Left forelimb (tissue), 1 donor: ENCODE measurements at places on chromosomes 5 and 9.

DNA sequence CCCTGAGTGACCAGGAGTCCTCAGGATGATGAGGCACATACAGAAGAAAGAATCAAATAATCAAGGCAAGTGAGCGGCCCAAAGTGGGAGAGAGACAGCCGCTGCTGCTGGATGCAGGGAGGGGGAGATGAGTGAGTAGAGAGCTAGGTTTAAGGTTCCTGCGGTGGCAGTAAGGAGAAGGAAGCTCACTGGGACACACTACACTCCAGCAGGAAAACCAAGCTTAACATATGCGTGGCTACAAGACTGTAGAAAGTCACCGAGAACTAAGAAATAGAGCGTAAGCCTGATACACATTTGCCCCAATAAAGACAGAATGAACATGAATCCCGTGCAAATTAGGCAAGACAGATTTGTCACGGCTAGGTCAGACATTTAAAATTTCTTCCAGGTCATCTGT lies 470.2 kb downstream of the KDM4C start:
- DNase-seq, result no peak

DNA sequence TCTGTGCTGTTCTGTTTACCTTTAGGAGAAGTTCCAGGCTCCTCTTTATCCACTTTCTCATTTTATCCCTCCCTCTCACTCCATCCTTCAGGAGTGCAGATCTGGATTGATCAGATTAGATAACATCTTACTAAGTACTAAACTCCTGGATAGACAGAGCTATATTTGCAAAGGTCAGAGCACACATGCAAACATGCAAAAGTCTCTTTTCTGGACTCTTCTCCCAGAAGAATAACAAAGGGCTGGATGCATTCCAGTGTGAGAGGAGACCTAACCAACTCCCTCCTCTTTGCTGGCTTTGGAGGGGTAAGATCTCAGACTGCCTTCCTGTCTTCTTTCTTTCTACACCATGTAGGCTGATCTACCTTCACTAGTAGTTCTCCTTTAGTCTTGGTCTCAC lies 21.4 kb downstream of the GARNL3 start:
- no peak for DNase-seq

GRCh38 chr5:19676895-19677294 lies 311.1 kb downstream of the CDH18 start:
- DNase-seq, result no peak

DNA sequence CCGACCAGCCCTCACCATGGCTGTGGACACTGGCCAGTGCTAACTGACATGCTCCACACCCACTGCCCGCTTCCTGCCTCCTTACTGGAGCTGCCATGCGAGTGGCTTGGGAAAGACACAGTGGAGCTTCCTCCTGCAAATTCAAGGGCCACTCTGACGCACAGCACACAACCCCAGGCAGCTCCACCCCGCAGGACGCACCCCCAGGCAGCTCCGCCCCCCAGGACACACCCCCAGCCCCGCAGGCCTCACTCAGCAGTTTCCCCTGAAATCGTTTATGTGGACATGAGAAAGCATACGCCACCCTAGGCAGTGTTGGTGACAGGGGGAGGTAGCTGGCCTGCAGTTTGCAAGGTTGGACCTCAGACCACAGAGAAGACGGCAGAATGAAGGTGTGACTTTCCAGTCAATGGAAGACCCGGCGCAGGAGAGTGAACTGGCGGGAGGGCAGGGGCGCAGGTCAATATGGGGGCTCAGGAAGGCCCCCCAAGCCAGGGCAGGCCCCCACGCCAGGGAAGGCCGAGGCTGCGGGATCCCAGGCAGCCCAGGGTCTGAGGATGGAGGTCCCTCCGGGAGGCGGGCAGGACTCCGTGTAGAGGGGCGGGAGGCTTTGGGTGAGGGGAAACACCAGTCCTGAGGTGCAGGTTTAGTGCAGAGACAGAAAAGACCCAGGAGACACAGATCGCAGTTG lies 21.6 kb downstream of the LPCAT1 start:
- no peak for DNase-seq

GRCh38 chr5:72221541-72221940 lies 98.5 kb downstream of the MRPS27 start:
- no peak for DNase-seq

GRCh38 chr5:58940446-58940845 lies 357.6 kb downstream of the RAB3C start:
- DNase-seq, result no peak

- no peak for DNase-seq
Observed at GRCh38 chr9:107866711-107867311, 377.2 kb upstream of the KLF4 start.

DNA sequence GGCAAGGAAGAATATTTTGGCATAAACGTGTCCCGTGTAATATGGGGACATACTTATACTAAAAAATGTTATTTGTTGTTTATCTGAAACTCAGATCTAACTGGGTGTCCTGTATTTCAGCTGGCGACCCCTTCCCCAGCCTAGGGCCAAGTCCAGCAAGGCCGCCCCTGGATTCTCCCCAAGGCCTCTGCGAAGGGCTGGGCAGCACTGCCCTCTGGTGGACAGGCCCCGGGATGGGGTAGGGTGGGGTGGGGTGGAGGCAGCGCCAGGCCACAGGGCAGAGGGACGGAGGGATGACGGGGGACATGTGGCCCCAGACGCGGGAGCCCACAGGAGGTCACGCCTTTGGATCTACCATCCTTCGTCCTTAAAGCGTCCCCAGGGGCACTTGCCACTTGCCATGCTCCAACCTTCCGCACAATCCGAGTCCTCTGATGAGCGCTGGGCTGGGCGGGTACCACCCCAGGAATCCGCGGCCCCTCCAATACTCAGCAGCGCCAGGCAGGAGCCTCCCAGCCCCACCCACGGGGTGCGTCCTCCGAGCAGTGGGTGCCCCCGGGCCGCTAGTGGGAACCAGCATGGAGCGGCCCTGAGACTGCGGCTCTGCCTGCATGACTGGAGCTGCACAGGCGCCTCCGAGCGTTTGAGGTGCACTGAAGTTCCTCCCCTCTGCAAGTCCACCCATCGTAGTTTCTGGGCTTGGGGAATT lies 7.1 kb upstream of the AGPAT2 start:
- no peak for DNase-seq

- DNase-seq, result no peak
Observed at GRCh38 chr9:21995006-21995665, 545 bp downstream of the CDKN2B-AS1 start.

GRCh38 chr5:82509762-82510161 lies 231.6 kb upstream of the RPS23 start:
- DNase-seq, result no peak

DNA sequence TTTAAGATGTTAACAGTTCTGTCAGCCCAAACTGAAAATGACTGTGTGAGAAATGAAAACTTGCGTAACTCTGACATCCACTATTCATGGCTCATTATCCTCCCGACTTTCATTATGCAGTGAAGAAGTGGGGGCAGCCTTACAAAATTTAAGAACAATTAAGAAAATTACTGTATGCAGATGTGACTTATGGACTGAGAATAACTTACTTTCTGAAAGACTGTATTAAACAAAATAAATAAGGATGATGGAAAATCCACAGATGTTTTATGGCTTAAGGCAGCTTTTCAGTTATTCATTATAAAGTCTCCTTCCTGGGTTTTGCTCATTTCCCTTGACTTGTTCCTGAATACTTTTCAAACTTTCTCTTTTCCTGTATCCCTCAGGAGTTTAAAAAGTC lies 55.2 kb downstream of the GRIN3A start:
- no peak for DNase-seq

GRCh38 chr5:34843497-34843896 lies 4.5 kb downstream of the TTC23L start:
- DNase-seq, result no peak

GRCh38 chr5:42718591-42718990 lies 38.0 kb upstream of the CCDC152 start:
- no peak for DNase-seq

DNA sequence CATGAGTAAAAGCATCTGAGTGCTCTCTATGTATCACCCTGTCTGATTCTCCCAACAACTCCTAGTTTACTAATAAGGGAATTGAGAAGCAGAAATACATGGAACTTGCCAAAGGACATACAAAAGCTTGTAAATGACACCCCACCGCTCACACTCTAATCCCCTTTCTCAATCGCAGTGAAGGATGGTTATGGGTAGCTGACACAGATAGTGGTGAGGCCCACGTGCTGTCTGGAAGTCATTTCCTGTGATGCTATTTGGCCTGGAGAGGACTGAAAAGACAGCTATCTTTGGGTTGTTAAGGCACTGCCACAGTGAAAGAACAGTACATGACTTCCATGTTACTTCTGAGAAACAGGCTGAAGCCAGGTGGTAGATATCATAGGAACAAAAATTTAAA lies 117.0 kb downstream of the GLIS3 start:
- no peak for DNase-seq

DNA sequence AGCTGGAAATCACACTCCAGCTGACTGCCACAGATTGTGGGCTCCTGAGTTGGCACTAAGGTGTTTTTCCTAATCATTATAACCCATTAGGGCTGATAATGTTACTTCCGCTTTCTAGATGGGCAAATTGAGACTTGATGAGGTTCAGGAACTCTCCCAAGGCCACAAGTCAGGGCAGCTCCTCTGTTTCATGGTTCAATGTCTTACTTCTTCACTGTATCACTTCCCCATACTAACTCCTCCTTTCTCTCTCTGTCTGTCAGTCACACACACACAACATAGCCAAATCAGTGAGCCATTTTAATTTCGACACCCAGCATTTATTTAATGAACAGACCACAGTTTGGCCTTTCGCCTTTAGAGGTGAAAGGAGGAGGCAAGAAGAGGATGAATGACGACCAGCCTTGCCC lies 17.8 kb upstream of the TRAF1 start:
- no peak for DNase-seq

DNA sequence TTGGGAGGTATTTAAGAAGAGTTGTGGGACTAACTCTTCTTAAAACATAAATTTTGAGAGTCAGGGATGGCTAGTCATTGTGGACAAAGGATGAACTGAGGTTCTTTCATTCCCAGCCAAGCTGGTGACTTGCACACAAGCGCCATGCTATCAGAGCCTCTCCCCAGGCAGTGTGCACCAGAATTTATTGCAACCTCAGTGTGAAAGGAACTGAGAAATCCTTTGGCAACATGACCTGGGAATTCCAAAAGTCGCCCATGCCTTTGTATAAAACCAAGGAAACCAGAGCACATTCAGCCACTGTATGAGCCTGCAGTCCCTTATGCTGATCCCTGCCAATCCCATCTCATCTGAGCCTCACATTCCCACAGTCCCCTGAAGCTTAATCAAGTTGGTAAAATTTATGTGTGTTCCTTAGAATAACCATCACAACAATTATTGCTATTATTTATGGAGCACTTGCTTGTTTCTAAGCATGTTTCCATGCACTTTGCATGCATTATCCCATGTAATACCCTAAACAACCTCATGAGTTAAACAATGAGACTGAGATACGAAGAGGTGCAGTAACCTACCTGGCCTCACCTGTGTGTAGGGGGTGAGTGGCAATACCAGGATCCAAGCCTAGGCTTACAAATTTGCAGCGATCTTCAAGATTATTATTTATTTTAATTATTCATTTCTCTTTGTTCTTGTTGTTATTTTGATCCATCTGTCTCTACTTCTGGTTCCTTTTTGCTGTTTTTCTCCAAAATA lies 116.4 kb downstream of the NTRK2 start:
- DNase-seq, result no peak

DNA sequence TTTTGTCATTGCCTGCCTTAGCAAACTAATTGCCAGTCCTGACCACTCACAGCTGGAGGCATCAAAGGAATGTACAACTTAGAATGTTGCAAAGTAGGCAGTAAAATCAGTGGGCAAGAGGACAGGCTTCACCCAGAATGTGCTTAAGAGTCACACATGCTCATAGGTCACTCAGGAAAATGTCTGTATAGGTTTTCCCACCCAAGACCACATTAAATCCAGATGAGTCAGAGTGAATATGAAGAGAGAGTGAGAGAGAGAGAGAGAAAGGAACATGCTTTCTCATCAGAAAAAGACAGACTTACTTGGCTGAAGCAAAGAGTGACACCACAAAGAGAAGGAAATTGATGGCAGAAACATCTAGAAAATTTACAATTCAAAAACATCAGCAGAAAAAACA lies 37.9 kb downstream of the PLEKHG4B start:
- no peak for DNase-seq

GRCh38 chr9:130239363-130239695 lies 26.2 kb upstream of the HMCN2 start:
- no peak for DNase-seq

GRCh38 chr5:36452424-36453006 lies 150.8 kb upstream of the RANBP3L start:
- DNase-seq, result no peak

- DNase-seq, result no peak
Observed at GRCh38 chr9:29289365-29289764, 1716.1 kb upstream of the C9orf72 start.

- no peak for DNase-seq
Observed at GRCh38 chr5:174323878-174324281, 278.4 kb downstream of the NSG2 start.
